NCI-H1092 (cell line): ENCODE measurements at places on chromosomes 5 and 9.

GRCh38 chr9:19199012-19199411, 31.5 kb upstream of the DENND4C start:
- no peak for DNase-seq

DNA sequence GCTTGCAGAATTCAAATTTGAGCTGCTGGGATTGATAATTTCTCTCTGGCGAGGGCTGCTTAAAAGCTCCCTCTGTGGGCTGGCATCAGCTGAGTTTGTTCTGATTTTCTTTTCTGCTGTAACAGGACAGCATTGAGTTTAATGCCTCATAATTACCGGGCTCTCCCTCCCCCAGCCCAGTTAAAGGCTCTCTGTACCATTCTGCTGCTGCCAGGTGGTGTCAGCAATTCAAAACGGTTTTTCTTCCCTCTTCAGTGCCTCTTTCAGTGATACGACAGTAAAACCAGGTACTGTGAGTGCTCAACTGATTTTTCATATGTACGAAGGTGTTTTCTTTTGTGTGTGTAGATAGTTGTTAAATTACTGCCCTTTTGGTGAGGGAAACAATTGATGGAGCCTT, 509.3 kb upstream of the CTNND2 start:
- DNase-seq: no peak

DNA sequence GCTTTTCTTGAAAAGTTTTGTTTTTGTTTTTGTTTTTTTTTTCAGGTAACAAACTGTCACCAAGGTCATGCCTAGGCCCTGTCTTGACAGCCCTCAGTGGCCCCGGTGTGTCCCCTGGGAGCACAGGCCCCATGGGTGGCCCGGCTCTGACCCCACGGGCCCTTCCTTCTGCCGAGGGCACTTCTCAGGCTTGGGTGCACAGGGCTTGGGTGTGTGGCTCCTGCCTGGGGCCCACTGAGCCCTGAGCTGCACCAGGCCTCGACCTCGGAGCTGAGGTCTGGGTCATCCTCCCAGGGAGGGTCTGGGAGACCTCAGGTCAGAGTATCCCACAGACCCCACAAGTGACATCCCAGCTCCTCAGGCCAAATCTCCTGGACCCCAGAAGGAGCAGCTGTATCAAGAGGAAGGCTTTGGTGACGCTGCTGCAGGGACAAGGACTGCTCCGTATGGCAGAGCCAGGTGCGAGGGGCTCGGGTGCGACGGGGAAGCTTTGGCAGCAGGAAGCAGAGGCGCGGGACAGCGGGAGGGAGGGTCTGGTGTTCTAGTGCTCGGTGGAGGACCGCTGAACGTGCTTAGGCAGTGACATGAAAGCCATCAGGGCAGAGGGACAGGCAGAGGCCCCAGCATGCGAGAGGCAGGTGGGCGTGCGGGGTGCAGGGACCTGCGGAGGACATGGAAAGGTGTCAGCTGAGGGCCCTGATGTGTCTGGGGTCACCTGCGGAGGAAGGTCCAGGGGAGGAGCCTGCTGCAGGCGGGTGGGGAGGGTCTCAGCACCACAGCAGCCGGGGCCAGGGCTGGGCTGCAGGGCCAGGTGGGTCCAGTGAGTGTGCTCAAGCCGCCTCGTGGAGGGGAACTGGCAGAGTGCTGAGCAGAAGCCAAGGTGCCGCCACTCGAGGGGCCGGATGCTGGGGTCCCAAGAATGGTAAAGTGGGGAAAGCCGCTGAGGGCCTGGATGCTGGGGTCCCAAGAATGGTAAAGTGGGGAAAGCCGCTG, 18.4 kb upstream of the SLC9A3 start:
- no peak for DNase-seq

DNA sequence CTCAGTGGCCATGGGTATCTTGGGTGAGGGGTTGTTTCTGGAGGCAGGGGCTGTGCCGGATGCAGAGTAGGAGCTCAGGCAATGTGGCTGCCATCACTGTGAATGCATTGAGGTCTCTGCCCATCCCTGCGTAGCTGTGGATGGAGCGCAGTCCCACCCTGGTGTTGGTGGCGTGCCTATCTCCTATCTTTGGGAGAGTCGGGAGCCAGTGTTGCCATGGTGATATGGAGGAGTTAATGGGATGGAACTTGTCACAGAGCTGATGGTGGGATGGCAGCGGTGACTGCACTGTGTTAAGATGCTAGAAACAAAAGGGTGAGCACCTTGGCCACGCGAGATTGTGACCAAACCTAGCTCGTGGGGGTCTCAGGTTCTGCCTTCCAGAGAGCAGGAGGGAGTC, 197.3 kb downstream of the MELK start:
- no peak for DNase-seq

DNA sequence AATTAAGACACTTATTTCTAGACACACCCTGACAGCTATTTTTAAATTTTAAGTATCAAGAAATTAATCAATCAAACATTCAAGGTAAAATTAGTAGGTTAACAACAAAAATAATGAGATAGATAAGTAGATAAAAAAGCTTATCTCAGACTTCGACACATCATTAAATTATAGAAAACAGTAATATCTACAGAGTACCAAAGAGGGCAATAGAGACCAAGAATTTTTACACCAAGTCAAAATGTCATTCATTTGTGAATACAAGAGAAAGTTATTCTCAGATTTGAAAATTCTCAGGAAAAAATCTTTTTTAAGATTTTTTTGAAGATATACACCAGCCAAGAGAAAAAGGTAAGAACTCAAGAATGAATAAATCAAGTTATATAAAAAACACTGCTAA, 445.6 kb downstream of the ACTL7B start:
- DNase-seq: no peak

DNA sequence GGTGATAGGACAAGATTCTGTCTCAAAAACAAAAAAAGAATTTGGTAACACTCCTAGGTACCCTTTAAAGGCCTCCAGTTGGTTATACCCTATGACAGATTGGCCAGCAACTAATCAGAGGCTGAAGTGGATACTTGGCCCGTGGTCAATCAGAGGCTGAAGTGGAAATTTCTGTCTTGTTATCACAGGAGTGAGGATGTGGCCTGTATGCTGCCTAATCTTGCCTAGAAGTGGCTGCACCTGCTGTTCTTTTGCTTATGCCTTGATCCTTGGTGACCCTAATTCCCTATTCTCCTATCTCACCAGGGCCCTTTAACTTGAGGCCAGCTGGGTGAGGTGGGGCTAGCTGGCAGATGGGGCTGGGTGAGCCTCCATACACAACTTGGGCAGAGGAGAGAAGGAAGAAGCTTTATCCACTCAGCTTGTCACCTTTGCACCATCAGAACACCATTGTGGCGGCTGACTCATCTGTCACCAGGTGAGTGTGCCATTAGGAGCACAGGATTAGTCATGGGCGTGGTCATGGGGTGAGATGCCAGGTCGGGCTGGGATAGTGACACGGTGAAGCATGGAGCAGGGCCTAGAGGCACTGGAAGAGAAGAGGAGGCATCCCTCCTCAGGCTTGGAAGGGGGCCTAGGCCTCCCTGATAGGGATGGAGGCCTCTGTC, 41.5 kb downstream of the SAR1B start:
- no peak for DNase-seq

DNA sequence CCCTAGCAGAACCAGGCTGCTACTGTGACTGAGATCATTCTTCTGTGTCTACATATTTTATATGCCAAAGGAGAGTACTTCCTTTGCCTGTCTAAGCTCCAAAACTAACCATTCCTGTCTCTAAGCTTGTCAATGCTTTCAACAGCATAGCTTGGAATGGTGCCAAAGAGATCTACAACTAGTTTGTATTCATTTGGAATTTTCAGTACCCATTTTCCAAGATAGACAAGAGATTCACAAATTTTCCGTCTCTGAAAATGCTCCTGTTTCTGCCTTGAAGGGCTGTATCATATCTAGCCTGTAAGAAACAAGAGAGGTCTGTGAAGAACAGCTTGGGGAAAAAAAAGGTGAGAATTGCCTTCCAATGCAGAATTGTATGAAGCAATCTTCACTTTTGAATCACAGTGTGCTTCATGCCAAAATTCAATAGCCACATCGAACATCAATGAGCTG, 334.4 kb upstream of the ACTBL2 start:
- no peak for DNase-seq

- DNase-seq: no peak
Measured at GRCh38 chr9:112445196-112445595, 41.4 kb upstream of the KIAA1958 start.

- DNase-seq: no peak
Measured at GRCh38 chr9:135076143-135076875, 11.2 kb upstream of the OLFM1 start.

- no peak for DNase-seq
Measured at GRCh38 chr5:124156415-124156996, 589.9 kb downstream of the ZNF608 start.

DNA sequence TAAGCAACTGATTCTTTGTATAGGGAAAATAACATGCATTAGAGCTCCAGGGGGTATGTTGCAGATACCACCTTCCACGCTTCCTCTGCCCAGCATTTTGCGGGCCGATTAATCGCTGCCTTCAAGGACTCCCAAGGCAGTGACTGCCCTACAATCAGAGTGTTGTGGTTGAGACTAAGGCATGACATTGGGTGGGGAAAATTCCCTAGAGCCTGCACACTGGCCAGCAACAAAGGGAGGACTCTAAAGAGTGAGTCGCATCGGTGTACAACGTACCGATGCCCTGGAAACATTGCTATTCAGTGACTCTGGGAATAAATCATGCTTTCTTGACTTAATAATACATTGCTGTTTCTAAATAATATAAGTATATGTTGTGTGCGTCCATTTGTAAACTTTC, 119.7 kb downstream of the ZNF462 start:
- no peak for DNase-seq

GRCh38 chr5:165631235-165631634, 2125.8 kb downstream of the MAT2B start:
- no peak for DNase-seq

DNA sequence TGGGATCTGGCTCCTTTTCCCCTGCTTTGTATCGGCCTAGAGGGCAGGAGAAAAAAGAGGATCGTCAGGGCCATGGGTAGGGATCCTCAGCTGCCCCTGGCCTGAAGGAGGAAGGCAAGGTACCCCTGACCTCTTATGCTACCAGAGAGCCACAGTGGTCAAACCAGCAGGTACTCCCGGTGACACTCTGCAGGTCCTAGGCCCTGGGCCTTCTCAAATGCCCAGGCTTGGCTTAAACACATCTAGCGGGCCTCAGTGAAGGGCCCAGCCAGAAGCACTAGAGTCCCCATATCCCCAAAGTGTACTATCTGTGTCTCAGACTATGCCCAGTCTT, 3.5 kb downstream of the IRF1 start:
- DNase-seq: no peak

DNA sequence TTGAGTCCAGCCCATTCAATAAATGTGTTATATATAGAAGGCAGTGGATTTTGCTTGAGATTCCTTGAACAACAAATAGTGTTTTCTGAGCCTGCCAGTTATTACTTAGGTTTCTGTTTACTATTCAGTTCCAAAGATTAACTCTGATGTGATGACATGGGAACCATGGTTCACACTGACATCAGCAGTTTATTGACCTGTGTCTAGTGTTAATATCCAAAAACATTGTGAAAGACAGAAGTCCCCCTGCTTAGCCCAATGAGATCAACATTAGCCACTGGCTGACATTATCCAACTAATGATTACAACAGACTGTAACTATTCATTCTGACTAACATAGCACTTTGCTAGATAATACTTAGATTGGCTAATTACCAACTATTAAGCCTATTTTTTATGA, 14.9 kb downstream of the APBA1 start:
- DNase-seq: no peak

GRCh38 chr5:114419067-114419388, 57.2 kb downstream of the KCNN2 start:
- DNase-seq: no peak

GRCh38 chr5:112921026-112921832, 798 bp downstream of the REEP5 start:
- DNase-seq: peak; percentile 34

- DNase-seq: no peak
Measured at GRCh38 chr9:136299116-136299515, 4.8 kb downstream of the CCDC187 start.

GRCh38 chr5:71573591-71573990, 13.5 kb upstream of the MCCC2 start:
- no peak for DNase-seq

- no peak for DNase-seq
Measured at GRCh38 chr5:78779771-78780616, 131.4 kb upstream of the LHFPL2 start.

DNA sequence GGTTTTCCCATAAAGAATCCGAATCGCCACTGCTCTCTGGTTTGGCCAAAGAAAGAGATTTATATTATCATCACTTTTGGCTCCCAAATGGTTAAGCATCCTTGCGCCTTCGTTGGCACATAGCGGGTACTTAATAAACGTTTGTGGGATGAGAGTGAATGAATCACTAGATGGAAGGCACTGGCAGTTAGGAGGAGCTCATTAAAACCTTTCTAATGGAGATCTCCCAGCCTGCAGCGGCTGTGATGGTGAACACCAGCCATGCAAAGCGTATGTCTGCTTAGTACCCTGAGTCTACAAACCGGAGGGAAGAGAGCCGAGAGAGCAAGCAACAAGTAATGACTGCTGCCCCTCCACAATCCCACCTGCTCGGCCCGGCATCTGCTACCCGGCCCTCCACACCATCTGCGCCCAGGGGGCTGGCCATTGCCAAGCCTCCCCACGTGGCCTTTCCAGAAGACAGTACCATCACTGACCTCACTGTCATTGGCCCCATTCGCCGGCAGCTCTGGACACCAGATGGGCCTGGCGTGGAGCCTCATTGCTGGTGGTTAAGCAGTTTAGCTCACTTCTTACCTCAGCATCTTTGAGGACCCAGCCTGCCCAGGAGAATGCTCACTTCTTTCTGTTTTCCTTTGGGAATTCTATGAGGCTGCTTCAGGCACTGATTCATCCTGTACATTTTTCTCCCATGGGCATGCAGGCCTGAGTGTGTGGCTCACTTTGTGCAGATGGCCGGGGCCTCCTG, 39.3 kb upstream of the ANKRD33B start:
- DNase-seq: no peak

GRCh38 chr5:122031836-122032235, 46.2 kb downstream of the LOX start:
- no peak for DNase-seq

DNA sequence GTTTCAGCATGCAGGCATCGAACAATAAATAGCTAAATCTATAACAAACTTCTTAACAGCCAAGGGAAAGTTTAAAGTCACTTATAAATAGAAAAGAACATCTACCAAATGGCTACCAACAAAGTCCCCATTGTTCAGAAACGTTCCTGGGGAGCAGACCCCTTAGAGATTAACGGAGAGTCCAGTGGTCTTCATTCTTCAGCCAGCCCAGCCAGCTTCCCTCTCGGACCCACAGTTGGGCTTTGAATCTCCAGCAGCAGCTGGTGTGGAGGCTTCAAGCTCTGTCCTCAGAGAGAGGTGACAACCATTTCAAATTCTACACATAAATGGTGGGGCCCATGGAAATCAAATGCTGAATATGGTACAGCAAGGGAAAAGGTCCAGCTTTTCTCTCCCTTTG, 11.2 kb downstream of the ENC1 start:
- DNase-seq: no peak

DNA sequence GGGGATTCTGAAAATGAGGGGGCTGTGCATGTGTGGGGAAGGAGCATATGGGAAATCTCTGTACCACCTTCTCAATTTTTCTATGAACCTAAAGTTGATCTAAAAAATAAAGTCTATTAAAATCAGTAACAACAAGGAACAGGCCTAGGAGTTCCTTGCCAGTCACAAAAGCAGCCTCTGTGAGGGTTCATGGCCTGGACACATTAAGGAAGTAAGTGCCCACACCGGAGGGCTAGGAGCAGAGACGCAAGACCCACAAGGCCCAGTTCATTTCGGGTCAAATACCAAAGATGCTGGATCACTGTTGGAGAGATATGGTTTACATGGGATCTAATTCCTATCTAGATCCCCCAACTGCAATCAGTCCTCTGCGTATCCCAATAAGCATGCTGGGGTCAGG, 88.4 kb downstream of the SEMA4D start:
- DNase-seq: no peak

- DNase-seq: no peak
Measured at GRCh38 chr9:92278110-92278509, 15.4 kb downstream of the IARS1 start.
